ENCODE measurements at places on chromosomes 12 and 14.

DNA sequence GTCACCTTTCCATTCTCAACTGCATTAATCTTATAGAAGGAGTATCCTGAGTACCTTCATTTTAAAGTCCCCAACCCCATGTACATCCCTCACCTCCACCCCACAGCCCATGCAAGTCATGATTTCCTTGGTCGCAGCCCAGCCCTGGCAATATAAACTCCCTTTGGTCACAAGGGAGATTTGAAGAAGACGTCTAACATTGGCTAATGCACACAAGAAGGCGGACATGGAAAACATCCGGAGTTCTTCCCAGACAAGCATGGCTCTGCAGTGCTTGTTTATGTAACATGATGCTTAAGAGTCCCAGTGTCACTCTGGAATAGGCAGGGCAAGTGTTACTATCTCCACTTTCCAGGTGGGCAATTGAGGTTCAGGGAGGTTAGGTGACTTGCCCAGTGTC lies 277.6 kb downstream of the DPF3 start:
- DNase-seq, result no peak

- no peak for DNase-seq
Measured at GRCh38 chr12:125454786-125455480, 389.7 kb downstream of the AACS start.

- DNase-seq, result no peak
Measured at GRCh38 chr14:73896521-73896920, 9.9 kb downstream of the ZNF410 start.

- DNase-seq, result no peak
Measured at GRCh38 chr12:30613119-30613830, 82.4 kb downstream of the IPO8 start.

DNA sequence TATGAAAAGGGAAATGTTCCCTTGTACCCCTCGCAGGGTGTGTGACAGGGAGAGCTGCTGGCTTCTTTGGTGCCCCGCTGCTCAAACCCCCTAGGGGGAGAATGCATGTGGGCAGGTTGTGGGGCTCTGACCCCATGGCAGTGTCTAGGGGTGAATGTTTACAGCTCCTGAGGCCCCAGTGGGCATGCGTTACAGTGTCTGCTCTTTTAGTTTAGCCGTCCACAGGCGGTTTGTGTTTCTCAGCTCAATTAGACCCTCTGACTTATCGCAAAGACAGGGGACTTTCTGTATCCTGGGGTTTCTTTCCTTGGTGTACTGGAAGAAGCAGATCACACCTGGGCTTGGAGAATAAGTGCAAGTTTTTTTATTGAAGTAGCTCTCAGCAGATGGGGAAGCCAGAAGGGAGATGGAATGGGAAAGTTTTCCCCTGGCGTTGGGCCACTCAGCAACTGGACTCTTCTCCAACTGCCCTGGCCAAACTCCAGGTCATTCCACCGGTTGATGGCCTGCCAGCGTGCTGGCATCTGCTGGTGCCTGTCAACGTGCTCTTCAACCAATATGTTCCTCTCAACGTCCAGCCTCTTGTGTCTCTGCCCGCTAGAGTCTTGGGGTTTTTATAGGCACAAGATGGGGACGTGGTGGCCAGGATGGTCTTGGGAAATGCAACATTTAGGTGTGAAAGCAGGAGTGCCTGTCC lies 720.9 kb downstream of the FSCB start:
- DNase-seq, result no peak

DNA sequence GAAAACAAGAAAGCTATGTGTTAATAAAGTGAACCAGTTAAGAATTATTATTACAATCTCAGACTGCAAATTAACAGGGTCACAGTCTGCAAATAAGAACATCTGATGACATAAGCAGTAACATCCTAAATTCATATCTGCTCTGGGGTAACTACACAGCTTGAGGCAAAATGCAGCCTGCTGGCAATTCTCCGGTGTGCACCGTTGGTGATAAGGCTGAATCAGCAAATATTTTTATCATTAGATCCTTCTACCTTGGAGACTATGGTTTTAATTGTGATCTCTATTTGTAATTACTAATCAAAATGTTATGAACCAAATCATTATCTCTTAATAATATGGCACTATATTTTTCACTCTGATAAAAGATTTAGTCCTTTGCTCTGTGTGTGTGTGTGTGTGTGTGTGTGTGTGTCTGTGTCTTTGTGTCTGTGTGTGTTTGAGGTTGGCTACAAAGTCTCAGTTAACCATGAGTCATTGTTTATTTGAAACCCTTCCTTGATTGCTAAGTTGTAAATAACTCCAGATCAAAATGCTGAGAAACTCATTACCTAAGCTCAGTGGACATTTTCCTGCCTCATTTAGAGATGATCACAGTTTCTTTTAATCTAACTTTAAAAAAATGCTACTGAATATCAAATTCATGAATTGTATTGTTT lies 442.6 kb downstream of the GXYLT1 start:
- no peak for DNase-seq

DNA sequence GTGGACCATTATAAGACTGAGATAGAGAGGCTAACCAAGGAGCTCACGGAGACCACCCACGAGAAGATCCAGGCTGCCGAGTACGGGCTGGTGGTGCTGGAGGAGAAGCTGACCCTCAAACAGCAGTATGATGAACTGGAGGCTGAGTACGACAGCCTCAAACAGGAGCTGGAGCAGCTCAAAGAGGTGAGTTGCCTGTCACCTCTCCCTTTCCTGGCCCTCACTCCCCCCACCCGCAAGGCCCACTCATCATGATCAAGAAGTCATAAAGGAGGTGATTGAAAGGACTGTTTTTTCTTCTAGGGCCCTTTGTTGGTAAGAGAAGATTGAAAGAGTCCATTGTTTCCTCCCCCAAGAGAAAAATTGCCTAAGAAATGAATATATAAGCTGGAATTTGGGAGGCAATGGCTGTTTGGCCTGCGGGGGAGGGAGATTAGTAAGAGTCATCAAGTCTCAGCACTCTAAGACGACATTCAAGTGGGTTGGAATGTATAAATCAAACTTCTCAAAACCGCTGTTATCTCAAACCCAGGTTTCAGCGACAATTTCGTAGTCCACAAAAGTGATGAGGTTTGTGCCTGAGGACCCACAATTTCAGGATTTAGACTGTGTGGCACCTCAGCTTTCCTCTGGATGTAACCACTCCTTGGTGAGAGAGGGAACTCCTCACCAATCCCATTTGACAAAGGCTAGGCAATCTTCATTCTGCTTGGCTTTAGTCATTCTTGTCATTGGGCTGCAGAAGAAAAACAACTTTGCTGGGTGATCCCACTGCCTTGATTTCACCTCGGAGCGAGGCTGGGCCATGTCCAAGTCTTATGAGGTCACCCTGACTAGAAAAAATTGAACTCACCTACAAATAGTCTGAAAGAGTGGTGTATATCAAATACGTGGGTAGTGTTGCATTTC lies 966 bp downstream of the BICD1 start:
- DNase-seq, result no peak

DNA sequence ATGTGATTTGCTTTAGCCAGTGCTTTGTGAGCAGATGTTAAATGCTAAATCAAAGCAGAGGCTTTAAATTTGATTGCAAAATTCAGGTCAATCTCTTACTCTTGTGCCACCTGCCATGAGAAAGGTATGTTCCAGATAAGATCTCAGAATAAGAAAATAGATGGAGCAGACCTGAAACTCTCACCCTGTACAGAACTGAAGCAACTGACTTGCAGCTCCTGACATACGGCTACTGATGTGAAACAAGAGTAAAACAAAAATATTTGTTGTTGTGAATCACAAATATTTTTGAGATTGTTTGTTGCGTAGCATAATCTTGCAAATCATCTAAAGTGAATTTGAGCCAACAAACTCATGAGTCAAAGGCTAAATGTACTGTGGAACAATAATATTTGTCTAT lies 3.5 kb upstream of the OSBPL8 start:
- no peak for DNase-seq

DNA sequence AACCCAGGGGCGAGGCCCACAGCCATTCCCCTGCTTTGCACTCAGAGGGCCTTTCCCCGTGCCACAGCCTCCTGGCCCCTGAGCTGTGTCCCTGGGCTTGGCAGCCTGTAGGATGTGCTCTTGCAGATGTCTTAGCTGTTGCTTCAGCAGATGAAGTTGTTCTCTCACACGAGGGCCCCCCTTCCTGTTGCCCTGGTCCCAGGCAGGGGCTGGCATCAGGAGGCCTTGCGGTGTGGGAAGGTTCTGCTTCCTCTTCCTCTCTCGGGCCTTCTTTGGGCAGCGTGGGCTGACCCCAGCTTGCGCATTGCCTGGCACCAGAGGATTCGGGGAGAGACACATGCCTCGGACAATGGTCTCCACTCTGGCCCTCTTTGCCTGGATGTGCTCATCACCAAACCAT lies 12.7 kb downstream of the PROX2 start:
- DNase-seq, result no peak

GRCh38 chr14:73771848-73772638 lies 57.9 kb upstream of the PNMA1 start:
- DNase-seq, result peak; percentile 38

DNA sequence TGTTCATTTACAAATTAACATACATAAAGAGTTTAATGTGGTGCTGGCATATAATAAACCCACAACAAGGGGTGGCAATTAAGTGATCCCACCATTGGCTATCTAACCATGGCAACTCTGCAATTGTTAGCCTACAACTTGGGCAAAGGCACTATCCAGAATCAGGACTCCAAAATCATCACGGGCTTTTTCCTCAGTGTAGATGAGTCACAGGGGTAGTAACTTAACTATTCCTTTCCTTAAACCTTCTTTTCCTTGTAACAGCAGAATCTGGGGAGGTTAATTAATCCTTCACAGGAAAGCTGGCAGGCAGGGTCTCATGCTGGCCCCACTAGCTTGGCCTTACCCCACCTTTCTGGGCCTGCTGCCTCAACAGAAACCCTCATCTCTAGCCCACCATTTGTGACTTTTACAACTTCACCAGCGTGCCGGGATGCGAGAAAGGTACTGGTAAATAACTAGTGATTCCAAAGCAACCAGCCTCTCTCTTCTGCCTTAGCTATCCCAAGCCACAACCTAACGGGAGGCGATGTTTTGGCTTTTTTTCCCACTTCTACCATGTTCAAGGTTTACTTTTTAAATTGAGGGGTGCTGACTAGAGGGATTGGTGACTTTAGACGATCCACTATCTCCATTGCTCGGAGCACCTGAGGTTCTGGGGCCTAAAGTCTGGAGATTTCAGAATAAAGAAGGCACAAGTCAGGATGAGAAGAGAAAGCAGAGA lies 744 bp downstream of the ATP5MC2 start:
- no peak for DNase-seq

DNA sequence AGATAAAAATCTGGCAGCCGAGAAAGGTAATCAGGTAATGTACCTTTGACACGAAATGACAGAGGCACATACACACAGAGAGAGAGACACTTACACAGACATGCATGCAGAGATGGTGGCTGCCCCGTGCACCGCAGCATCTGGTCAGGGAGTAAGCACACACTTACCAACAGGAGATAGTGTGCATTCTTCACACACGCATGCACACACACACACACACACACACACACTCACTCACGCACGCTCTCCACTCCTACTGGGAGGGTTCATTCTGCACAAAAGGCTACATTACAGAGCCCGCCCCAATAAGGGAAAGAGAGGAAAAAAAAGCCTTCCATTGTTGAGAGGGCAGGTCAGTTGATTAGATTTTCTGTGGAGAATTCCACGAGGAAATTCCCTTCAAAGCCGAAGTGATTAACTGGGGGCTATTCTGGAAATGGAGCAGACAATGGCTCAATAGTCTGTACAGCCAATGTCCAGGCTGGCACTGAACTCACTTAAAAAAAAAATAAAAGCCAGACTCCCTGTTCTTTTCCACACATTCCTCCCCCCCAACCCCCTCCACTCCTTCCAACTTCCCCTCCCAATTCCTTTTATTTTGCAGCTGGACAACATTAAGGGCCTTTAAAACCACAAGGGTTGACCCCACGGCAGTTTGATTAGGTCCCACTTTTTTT lies 1.4 kb upstream of the SOX5 start:
- no peak for DNase-seq

DNA sequence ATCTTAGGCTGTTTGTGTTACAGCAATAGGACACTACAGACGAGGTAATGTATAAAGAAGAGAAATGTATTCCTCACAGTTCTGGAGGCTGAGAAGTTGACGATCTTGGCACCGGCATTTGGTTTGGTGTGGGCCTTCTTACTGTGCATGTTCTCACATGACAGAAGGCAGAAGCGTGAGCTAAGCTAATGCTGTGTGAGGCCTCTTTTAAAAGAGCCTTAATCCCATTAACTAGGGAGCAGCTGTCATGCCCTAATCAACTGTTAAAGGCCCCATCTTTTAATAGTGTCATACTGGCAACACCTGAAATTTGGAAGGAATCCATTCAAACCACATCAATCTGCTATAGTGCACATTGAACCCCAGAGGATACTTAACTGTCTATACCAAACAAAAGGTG lies 992.9 kb downstream of the GALC start:
- DNase-seq, result no peak
